Epithelial cell of proximal tubule (primary cell): ENCODE measurements at places on chromosomes 7 and 10.

GRCh38 chr10:7767209-7767608 is 20.6 kb downstream of the KIN start:
- DNase-seq = no peak

DNA sequence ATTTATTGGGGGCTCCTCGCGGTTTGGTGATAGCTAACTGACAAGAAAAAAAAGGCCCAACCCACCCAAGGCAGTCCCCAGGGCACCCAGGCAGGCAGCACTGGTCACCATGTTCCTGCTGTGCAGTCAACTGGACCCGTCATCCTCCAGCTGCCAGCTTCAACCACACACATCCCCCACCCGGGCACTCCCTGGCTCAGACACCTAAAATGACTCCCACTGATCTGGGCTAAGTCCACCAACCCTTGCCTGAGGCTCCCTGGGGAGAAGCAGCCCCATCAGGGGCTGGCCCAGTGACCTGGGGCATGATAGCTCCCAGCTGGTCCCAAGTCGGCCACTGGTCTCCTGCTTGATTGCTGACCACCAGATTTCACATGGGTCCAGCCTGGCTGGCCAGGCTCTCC is 161.8 kb downstream of the NRF1 start:
- DNase-seq = no peak

GRCh38 chr7:156747718-156748117 is 107.1 kb downstream of the RNF32 start:
- no peak for DNase-seq

DNA sequence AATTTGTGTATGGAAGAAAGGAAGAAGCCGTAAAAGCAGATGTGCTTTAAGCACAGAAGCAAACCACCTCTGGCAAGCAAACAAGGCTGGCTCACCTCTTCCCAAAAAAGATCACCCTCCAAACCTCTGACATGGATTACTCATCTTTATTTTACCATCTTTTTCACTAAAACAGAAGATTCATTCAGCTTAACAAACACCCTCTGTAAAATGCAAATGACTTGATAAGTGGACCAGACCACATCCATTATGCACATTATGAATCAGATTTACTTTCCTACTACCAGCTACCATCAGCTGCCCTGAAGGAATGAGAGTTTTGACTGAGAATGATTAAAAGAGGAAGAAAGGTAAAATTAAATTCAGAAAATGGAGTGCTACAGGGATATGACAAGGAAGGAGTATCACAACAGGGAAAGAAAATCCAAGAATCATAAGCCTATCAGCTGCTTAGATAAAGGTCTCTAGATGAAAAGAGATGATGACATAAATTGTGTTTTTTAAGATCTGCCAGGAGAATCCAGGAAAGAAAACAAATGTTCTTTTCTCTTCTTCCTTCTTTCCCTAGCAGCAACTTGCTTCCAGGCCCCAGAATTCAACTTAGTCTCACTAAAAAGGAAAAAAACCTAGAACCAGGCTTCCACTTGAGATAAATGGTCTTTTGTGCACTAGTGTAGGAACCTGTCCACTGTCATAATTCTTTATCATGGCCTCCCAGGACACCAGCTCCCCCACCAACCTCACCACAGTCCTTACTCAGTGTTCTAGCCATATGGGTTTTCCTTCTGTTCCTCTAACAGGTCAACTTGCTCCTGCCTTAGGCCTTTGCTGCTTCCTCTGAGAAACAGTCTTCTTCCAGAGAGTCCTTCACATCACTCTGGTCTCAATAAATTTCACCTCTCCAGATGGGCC is 47.4 kb downstream of the JAZF1 start:
- DNase-seq = no peak

GRCh38 chr7:151520419-151521261 is 945 bp upstream of the RHEB start:
- DNase-seq = no peak

DNA sequence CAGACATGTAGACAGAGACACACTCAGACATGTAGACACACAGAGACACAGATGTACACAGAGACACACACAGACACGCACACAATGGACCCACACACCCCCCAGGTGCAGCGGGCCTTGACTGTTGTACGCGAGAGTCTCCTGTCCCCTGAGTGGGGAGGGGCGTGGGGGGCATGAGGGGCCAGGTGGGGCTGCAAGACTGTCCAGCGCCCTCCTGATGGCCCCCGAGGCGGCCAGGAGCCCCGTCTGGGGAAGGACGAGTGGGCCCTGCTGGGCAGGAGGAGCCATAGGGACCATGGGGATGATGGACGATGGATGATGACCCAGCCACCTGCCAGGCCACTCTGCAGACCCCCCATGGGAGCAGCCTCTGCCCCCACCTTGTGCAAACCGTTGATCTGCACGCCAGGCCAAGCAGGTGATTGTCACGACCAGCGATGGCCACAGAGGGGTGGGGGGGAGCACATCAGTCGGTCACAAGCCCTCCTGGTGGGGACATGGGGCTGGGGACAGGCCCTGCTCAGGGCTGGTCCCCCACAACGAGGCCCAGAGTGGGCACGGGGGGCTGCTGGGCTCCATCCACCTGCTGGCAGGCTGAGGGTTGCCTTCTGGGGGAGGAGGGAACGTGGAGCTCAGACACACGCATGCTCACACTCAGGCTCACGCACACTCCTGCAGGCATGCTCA is 11.6 kb downstream of the VENTX start:
- DNase-seq = no peak

DNA sequence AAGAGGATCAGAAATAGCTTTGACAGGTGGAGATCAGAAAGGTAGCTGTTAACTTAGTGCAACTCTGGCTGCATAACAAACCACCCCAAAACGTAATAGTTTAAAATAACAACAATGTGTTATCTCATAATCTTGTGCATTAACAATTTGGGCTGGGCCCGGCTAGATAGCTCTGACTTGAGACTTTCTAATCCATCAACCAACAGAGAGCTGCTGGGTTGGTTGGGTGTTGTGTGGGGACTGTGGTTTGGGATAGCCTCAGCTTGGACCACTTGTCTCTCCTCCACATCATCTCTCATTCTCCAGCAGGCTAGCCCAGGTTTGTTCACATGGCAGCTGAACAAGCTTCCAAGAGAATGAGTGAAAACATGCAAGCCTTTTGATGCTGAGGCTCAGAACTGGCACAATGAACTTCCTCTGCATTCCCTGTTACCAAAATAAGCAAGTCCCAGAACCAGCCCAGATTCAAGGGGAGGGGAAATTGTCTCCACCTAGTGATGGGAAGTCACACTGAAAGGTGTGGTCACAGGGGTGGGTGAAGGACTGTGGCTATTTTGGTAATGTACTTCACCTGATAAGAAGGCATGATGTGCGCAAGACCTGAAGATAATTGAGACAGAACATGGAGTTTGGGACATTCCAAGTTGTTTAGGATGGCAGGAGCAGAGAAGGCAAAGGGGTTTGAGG is 20.4 kb upstream of the ASAH2 start:
- no peak for DNase-seq
